Panc1 (cell line): ENCODE measurements at places on chromosomes 5 and 9. TPM values are rescaled to one million over a fixed set of nuclear protein-coding genes. Genes with fewer than 3 reads are reported as not detected.

- no peaks in the 10 kb centered on the region for H3K27me3 ChIP-seq
- H3K36me3 ChIP-seq, result no peaks in the 10 kb centered on the region
- no peak overlapping the region for H3K4me3 ChIP-seq
- no peaks in the 10 kb centered on the region for H3K4me1 ChIP-seq
Measured at GRCh38 chr5:149014571-149015031, 48.3 kb downstream of the SH3TC2 start.

GRCh38 chr9:138117101-138117750, 239.6 kb downstream of the CACNA1B start:
- H3K27ac ChIP-seq, result no peak overlapping the region
- no peaks in the 10 kb centered on the region for H3K36me3 ChIP-seq
- H3K4me1 ChIP-seq, result no peaks in the 10 kb centered on the region
- H3K27me3 ChIP-seq, result no peaks in the 10 kb centered on the region
- no peak overlapping the region for H3K4me3 ChIP-seq

DNA sequence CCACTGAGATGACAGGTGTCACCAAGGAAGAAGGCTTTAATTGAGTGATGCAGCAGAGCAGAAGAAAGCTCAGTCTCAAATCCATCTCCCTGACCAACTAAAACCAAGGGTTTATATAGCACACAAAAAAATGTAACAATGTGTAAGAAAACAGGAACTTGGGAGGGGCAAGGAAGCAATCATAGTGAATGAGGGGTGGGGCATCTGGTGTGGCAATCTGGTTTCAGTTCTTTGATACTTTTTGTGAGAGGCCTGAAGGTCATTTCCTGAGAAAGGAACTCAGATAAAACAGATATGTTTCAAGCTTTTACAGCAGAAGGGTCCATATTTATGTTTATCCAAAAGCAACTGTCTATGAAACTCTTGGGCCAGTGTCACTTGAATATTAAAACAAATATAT, 19.7 kb downstream of the CD180 start:
- no peaks in the 10 kb centered on the region for H3K4me1 ChIP-seq
- no peak overlapping the region for H3K4me3 ChIP-seq
- DNase-seq, result no peak

DNA sequence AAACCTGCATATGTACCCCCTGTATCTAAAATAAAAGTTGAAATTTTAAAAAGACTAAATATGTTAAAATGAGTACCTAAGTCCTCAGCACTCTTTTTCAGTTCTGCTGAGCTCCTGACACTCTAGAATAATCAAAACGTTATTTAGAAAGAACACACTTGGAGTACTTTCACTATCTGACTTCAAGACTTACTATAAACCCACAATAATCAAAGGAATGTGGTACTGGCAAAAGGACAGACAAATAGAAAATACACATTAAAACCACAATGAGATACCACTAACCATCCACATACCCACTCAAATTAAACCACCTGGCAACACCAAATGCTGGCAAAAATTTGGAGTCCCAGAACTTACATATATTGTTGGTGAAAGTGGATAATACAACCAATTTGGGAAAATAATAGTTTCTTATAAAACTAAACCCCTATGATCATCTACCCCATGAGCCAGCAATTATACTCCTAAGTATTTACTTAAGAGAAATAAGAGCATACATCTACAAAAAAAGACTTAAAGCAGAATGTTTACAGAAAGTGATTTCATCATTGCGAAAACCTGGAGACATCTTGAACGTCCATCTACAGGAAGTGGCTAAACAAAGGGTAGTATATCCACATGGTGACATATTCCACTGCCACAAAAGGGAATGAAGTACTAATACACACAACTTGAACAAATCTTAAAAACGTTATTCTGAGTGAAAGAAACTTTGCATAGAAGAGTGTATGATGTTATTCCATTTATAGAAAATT, 12.8 kb upstream of the PRSS3 start:
- DNase-seq, result no peak
- H3K27me3 ChIP-seq, result no peaks in the 10 kb centered on the region

The CCDC152 gene
- not detected for total RNA-seq

The FOXD4 gene
- 0.23 TPM for total RNA-seq
